ENCODE measurements at places on chromosomes 5 and 9.

- DNase-seq: no peak
Observed at GRCh38 chr5:66854416-66854815, 258.2 kb downstream of the MAST4 start.

DNA sequence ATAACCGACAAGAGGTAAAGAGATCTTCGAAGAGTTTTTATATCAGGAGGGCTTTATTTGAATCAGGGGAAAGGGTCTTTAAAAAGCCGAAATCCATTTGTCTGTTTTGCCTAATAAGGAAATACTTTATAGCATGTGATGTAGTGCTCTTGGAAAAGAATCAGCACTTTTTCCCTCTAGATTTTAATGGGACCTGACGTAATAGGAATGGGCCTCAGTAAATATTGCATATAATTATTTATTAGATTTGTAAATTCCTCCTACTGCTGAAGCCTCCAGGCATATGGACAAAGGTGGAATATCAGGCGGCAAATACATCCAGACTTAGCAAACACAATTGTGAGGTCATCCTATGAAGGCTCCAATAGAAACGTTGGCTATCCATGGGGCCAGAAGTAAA is 50.9 kb downstream of the ACTBL2 start:
- DNase-seq: no peak

- no peak for DNase-seq
Observed at GRCh38 chr5:179192891-179193470, 132.8 kb downstream of the ZNF354C start.

DNA sequence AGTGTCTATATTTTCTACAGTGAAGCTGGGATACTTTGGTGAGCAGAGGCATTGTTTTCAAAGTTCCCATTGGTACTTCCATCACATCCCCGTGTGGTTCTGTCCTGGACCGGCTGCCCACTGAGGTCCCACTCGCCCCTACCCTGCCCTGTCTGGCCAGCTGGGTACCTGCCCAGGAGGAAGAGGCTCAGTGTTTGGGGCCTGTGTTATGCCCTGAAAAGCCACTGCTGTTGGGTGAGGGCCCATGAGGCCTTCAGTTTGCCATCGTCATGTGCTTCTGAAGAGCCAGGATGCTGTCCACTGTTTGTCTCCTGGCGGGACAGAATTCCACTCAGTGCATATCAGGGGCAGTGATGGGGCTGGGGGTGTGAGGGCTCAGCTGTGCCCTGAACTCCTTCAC is 2.6 kb upstream of the CEP72 start:
- no peak for DNase-seq

DNA sequence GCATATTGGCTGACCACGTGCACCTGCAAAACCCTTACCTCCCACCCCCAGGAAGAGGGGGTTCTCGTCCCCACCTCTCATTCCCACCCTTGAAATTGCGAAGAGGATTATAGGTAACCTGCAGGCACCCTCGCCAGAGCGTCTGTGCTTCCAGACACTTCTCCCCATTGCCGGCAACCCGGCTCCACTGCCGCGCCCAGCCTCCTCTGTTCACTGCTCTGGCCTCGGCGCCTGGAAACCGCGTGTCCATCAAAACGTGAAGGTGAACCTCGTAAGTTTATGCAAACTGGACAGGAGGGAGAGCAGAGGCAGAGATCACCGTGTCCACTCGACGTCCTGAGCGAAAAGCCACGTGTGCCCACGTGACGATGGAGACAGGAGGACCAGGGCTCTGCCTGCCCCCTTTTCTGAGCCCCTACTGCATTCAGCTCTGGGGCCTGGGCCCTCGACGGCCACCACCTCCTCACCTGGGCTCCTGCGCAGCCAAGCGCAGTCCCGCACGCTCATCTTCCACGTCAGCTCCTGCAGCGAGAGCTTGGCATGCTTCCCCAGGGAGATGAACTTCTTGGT is 1.9 kb downstream of the TERT start:
- DNase-seq: no peak
